ENCODE measurements at places on chromosomes 2 and 18.

GRCh38 chr18:52340406-52341102 is 557 bp downstream of the DCC start:
- no peak for DNase-seq

DNA sequence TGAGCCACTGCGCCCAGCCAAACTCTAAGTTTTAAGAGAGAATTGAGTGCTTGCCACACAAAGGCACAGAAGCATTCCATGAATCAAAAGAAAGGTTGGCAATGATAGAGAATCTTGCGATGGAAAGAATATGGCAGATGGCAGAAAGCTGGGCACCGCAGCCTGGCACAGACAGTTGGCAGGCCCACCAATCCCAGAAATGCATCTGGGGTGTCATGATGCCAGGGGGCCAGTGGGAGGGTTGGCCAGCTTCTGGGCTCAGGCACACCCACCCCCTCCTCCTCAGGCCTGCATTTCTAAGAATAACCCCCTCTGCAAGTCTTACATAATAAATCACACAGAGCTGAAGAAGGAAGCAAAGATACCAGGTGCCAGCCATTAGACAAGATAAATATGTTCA is 19.6 kb downstream of the ZNF2 start:
- DNase-seq = no peak

DNA sequence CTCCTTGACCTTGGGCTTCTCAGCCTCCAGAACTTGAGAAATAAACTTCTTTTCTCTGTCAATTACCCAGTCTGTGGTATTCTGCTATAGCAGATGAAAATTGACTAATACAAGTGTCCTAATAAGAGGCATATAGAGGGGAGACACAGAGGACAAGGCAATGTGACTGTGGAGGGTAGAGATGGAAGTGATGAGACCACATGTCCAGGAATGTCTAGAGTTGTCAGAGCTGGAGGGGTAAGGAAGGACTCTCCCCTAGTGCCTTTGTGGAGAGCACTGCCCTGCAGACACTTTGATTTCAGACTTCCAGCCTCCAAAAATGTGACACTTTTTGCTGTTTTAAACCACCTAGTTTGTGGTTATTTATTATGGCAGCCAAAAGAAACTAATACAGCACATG is 74.4 kb downstream of the ACKR3 start:
- DNase-seq = no peak

- no peak for DNase-seq
Observed at GRCh38 chr18:29430416-29430815, 1253.5 kb upstream of the CDH2 start.
